ENCODE measurements at places on chromosomes 3 and 15. TPM values are rescaled to one million over a fixed set of nuclear protein-coding genes. Genes with fewer than 3 reads are reported as not detected.

RHCG gene
- not detected for total RNA-seq

GPR160 gene
- 77.0 TPM for total RNA-seq

SNX22 gene
- total RNA-seq, result 5.7 TPM

IQCF5 gene
- not detected for total RNA-seq

XCR1 gene
- not detected for total RNA-seq

ZNF620 gene
- 13.6 TPM for total RNA-seq

VGLL3 gene
- 7.3 TPM for total RNA-seq

WWTR1 gene
- 31.1 TPM for total RNA-seq

KLF15 gene
- 14.0 TPM for total RNA-seq

C3orf70 gene
- 1.5 TPM for total RNA-seq

AP4E1 gene
- total RNA-seq, result 15.4 TPM

GRIP2 gene
- total RNA-seq, result 4.5 TPM

CCR2 gene
- total RNA-seq, result not detected

SLC24A5 gene
- total RNA-seq, result not detected

GPR149 gene
- total RNA-seq, result not detected

TRIM42 gene
- not detected for total RNA-seq

DNA sequence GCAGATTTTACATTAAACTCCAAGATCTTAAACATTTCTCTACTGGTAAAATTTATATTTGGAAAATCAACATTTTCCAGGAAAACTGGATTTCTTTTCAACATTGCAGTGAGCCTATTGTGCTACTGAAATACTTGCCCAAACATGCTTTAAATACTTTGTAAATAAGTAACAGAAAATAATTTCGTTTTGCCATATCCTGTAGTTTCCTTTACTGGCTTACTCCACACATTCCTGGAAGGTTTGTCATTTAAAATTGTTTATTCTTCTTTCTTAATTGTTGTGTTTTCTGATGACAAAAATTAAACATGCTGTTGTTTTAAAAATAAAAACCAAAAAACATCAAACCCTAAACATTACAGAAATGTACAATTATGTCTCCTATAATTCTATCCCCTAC lies 22.0 kb downstream of the ACAD11 start:
- no peak for DNase-seq

DNA sequence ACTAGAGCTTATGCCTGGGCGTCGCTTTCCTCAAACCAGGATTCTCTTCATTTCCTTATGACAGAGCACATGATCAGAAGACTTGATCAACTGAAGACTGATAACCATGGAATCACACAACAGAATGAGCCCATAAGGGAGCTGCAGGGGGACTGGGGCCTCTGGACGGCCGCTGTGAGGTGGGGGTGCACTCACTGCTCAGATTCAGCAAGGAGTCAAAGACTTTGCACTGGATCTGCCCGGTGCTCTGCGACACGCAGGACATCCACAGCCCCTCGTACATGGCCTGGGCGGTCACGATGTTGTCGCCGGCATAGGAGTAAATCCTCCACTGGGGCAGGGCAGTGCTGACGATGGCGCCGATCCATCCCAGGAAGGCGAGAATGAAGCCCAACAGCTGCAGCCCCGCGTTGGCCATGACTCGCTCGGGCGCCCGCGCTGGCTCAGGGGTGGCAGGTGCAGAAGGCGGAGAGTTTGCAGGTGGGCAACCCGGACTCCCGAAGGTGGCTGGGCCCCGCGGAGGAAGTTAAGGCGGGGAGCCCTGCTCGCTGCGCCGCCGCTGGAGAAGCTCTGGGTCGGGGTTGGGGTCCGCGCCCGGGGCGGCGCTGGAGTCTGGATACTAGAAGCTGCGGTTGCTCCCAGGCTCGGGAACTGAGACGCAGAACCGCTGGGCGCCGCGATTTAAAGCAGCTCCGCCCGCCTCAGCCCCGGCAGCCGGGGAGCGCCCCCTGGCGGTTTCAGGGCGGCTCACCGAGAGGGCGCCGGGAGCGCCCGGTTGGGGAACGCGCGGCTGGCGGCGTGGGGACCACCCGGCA lies at the start of gene CLDN1:
Gene CLDN1 (minus strand): TSS at position 658 of the 815 bp plus-strand sequence. CDS start 240 bp downstream, at position 418.
- DNase-seq, result peak; percentile 95

DNA sequence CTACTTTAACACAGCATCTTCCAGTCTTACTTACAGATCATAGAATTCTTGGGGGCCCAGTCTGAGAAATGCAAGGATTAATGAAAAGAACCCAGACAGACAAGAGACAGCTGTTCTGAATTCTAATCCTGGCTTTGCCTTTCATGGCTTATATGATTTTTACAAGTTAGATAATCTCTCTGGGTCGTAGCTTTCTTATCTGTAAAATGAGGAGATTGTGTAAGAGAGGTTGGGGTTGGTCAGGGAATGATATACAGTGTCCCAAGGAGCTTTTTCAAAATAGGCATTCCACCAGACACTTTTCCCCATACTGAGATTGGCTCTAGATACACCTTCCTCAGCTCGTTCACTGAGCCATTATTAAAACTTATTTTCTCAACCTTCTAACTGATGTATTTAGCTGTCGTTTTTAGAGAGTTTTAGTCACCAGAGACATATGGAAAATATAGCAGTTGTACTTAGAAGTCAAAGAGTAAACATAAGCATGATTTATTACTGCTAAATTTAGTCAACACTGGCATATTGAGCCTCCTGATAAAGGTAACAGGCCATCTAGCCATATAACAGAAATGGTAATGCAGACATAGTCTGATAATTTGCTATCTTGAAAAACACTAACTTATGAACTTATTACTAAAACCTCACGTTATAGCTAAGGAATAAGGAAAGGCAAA lies 163.0 kb upstream of the MLF1 start:
- no peak for DNase-seq

DNA sequence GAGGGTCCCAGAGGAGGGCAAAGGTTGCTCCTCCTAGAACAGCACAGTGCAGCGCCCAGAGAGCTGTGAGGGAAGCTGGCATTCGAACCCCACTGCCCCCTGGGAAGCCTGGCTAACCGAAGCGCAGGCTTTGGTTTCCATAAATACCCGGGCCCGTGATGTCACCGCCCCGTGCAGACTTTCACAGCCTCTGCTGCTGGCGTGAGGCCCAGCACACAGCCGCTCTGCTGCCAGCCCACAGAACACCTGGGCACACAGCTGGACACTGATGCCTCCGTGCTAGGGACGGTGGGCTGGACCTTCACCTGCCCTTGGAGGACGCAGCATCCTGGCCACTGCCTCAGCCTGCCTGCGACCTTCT lies 1.0 kb downstream of the IQSEC1 start:
- no peak for DNase-seq

DNA sequence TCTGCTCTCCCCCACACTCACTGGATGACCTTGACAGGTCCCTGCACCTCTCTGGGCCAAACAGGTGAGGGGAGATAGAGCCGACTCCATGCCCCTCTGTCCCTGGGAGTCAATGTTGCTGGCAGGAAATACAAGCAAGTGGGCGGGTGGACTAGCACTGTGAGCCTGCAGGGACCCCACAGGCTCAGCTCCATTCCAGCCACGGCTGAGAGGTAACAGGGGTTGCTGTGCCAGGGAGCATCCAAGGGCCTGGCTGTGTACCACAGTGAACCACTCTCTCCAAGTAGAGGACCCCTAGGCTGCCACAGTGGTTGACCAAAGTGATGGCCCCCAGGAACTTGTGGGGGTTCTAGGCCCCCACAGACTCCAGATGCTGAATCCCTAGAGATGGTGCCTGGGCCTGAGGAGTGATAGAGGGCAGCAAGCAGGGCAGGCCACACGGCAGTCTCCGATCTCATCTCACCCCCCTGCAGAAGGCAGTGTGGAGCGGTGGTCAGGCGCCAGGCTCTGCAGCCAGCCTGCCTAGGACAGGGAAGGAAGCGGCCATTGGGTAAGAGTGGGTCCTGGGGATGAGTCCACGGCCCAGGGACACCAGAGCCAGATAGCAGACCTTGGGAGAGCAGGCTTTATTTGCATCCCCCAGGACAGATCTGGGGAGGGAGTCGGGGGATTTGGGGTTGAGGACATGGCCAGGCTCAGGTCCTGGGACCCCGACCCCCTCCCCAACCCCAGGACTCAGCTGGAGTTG lies 3.2 kb downstream of the TNNC1 start:
- DNase-seq, result no peak

DNA sequence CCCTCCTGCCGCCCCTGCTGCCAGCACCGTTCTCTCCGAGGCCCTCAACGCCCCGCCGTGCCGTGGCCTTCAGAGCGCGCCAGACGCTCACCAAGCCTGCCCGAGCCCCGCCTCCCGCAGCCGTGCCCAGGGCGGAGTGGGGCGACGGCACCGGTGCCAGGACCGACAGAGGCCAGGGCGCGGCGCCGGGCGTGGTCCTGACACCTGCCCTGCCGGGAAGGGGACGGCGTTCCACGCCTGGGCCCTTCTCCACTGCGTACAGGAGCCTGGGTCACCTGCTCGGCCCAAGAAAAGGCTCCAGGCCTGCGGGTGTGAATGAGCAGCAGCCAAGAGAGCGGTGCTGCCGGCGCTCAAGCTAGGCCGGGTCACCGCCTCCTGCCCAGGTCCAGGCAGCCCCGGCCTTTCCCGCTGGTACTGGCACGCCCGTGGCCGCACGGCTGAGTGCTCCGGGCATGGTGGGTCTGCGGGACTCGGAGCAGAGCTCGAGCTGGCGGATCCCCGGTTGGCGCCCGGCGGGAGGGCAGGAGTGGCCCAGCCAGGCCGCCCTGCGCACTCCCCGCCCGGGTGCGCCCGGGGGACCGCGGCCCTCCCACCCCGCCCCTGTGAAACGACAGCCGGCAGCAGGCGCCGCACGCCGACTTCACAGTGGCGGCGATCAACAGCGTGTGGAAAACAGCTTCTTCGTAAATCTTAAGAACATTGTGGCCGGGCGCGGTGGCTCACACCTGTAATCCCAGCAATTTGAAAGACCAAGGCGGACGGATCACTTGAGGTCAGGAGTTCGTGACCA lies 4.2 kb downstream of the OCA2 start:
- DNase-seq, result peak; percentile 63

GRCh38 chr15:83769411-83769999 lies 115.6 kb downstream of the ADAMTSL3 start:
- no peak for DNase-seq

- DNase-seq, result no peak
These were observed 488.3 kb upstream of the GOLIM4 start for GRCh38 chr3:168583977-168584376.

- DNase-seq, result no peak
These were observed 27.6 kb downstream of the ACP3 start for GRCh38 chr3:132344666-132345280.

- no peak for DNase-seq
These were observed 145.9 kb downstream of the SHQ1 start for GRCh38 chr3:72702390-72702789.

GRCh38 chr3:39962581-39962980 lies 153.2 kb downstream of the MYRIP start:
- no peak for DNase-seq

DNA sequence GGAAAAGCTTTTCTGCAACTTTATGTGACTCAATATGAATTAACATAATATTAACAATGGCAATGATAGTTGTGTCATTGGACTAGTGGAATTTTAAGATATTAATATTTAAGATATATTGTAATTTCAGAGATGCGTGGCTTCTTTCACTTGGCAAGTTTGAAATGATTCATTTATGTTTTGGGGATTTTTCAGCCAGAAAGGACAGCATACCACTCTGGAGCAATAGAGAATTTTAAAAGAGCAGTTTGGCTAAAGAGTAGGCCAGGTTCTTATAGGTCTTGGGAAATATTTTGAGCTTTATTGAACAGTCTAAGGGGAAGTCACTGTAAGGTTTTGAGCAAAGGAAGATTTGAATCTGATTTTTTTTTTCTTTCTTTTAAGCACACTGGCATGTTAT lies 16.5 kb downstream of the GMPS start:
- DNase-seq, result no peak

GRCh38 chr3:20563251-20563650 lies 377.2 kb upstream of the SGO1 start:
- DNase-seq, result no peak

DNA sequence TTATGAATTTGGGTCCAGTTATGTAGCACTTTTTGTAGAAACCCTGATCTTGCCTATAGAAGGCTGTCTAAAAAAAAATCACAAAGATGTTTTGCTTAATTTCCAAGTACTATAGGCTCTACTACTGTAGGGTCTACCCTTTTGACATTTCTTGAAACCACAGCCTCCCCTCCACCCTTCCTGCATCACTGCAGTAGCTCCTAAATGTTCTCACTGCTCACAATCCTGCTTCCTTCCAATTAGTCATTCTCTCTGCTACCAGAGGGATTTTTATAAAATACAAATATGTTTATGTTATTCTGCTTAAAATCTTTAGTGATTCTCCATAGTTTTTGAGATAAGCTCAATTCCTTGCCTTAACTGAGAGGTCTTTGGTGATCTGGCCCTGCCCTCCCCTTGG lies 114.0 kb downstream of the CYP19A1 start:
- no peak for DNase-seq

DNA sequence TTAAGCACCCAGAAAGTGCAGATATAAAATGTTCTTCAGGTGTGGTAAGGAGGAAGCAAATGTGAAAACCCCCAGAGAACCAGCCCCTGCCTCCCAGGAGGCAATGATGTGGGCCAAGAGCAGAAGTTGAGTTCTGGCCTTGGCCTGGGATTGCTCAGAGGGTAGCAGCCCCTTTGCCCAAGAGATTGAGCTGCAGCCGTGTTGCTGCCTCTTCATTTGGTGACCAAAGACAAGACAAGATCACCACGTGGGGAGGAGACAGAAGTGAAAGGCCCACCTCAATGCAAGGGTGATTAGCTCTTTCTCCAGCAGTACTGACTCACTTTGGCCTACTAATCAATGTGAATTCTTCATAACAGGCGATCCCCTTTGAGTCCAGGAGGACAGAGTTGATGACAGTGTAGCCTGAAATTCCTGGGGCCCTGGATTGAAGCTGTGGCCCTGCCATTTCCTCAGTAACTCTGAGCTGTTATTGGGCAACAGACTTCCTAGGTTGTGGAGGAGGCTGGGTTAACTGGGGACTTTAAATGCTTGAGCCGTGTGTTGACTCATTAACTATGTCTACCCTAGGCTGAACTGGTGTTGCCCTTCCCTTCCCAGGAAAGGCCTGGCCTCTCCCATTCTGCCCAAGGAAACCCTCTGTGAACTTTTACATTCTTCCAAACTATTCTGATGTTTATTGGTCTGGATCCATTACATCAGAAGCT lies 86.5 kb downstream of the ST6GAL1 start:
- DNase-seq, result no peak

- DNase-seq, result peak; percentile 87
These were observed 103.1 kb downstream of the HCN4 start for GRCh38 chr15:73265536-73266153.

DNA sequence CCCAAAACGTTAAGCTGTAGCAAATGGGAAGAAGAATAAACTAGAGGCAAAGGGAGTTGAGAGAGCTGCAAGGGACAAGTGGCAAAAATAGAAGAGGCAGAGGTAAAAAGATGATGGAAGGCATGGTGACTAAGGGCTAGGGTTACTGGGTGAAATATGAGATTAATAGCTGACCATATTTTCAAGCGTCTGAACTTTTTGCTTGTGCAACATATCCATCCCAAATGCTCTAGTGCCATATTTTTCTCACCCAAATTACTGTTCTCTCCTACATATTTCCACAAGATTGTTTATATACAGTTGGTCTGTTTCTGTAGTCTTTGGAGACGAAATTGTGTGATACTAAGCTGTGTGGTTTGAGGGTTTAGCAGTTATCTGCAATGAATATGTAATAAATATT lies 145.5 kb downstream of the GMNC start:
- DNase-seq, result no peak
